ENCODE measurements at places on chromosomes 6 and 20.

DNA sequence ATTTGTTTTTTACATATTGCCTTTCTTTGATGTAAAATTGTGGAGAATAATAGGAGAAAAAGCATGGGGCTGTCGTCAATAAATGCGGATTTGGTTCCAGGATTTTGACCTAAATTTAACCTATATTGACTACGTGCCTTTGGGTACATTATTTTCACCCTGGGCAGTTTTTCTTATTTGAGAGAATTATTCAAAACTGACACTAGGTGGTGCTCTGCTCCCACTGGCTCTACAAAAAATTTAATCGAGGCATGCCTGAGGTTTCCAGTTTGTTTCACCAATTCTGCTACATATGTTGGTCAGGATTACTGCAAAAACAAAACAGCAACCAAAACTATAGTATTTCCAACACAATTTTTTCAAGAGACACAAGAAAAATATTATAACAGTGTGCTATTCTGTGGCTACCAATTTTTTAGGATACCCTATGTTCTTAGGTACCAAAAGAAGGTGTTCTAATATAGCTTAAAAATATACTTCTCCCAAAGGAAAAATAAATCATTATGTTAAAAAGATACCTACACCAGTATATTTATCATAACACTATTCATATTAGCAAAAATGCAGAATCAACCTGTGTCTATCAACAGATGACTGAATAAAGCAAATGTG lies 48.6 kb upstream of the FABP7 start:
- peak; percentile 14 for DNase-seq

DNA sequence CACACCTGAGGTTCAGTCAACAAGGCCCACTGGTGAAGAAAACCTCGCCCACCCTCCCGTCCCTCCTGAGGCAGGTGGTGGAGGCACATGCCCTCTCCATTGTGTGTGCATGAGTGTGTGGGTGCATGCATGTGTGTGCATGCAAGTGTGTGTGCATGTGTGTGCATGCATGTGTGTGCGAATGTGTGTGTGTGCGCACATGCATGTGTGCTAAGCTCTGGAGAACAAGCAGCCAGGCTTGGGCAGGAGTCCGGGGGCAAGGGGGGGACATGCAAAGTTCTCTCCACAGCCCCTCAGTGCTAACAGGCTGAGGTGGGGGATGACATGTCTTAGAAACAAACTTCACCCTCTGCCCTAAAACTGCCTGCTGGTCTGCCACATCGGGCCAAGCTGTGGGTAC lies 3.1 kb upstream of the HSPA12B start:
- DNase-seq, result no peak

DNA sequence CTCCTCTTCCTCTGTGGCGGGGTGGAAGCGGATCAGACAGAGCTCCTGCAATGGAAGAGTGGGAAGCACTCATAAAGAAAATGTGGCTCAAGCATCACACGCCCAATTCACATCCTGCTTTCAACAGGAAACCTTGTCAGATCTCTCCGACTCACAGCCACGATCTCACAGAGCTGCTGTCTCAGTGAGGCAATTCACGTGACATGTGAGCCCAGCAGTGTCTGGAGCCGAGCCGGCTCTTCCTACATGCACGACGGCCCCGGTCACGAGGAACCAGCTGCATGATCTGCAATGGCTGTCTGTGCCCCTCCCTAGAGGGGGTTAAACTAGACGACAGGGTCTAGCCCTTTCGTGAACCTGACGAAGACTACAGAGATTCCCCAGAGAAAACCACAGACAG lies 29.5 kb upstream of the TCFL5 start:
- DNase-seq, result no peak

DNA sequence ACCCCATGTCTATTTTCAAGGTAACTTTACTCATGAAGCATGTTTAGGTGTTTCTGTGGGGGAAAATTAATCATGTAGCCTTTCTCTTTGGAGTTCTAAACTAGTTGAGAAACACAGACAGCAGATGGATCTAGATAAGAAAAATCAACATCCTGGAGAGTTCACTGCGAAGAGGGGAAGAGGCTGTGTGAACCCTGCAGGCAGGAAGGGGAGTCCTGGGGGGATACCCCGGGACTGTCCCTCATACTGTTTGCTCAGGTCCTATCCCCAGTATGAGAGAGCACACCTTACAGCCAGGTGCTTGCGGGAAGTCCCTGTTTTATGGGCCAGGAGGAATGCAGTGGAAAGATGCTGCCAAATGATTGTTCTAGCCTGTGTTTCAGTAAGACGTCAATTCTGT lies 32.7 kb downstream of the CHMP4B start:
- DNase-seq, result no peak

GRCh38 chr6:56244528-56245253 lies 2.7 kb downstream of the COL21A1 start:
- DNase-seq, result no peak

DNA sequence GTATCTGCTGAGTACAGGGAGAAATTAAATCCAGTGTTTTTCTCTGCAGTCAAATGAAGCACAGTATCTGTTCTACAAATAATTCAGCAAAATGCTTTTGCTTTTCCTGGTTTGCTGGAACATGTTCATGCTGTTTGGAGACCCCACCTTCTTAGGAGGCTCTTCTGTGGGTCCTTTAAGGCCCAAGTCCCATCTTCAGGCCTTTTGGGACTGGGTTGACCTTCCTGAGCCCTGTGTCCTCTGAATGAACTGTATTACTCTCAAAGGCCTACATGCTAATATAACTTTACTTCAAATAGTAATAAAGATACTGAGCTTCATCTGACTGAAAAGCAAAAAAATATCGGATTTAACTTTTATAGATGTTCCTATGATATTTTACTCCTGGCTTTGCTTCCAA lies 19.3 kb downstream of the SMLR1 start:
- DNase-seq, result no peak

GRCh38 chr6:108640104-108640503 lies 79.4 kb downstream of the FOXO3 start:
- no peak for DNase-seq

GRCh38 chr6:22754061-22754460 lies 184.7 kb downstream of the HDGFL1 start:
- DNase-seq, result no peak

DNA sequence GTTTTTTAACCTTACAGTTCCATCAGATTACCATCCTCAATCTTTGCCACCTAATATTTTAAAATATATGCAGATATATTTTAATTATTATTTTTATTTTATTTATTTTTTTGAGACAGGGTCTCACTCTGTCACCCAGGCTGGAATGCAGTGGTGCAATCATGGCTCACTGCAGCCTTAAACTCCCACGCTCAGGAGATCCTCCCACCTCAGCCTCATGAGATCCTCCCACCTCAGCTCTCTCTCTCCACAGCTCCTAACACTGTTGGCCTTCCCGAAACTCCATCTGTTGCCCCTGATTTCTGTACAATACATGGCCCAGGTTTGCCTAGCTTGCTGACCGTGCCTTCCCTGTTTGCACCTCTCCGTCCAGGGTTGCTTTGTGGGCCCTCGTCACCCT lies 4.4 kb upstream of the TAB2 start:
- no peak for DNase-seq

GRCh38 chr6:159513914-159514313 lies 179.1 kb downstream of the SOD2 start:
- DNase-seq, result no peak

- DNase-seq, result no peak
Observed at GRCh38 chr6:37862992-37863391, 43.5 kb downstream of the ZFAND3 start.

DNA sequence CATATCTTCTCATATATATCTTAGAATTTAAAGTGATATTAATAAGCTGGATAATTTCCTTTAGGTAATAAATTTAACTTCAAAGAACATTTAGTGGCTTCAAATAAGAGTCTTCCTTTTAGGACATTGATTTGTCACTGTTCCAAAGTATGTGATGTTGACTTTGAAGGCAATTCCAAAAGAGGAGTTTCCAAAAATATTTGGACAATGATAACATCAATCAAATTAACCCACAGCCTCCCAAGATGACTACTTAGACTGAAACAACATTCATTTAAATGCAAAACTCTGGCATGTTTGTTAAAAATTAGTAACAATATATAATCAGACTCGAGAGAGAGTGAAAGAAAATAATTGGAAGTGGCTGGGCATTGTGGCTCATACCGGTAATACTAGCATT lies 211.1 kb downstream of the OGFRL1 start:
- no peak for DNase-seq

DNA sequence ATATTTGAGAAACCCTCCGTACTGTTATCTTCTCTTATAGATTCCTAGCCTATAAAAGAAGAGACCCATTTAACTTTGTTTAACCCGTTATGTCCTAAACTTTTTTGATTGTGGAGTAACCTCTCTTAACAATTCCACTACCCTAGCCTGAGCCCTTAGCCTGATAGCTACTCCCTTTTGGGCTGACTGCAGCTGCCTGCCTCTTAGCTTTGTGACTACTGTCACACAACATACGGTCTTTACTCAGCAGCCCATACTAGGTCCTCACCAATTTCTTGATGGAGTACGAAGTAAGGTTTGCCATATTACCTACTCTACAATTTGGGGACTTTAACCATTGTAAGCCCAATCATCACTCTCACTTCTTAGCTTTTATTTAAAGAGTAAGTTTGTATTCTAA lies 72.7 kb downstream of the QRSL1 start:
- no peak for DNase-seq

- DNase-seq, result no peak
Observed at GRCh38 chr20:44104798-44105517, 82.0 kb downstream of the JPH2 start.

GRCh38 chr20:34407962-34408474 lies 44.9 kb downstream of the ITCH start:
- DNase-seq, result no peak

GRCh38 chr6:25197111-25197510 lies 82.1 kb upstream of the CARMIL1 start:
- DNase-seq, result no peak

DNA sequence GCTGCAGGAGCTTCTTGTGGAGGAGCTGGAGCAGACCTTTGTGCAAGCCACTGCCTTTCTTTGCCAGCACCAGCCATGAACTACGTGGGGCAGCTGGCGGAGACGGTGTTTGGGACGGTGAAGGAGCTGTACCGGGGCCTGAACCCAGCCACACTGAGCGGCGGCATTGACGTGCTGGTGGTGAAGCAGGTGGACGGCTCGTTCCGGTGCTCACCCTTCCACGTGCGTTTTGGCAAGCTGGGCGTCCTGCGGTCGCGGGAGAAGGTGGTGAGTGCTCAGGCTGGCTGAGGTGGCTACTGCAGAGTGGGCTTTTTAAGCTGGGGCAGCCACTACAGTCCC lies 5.1 kb downstream of the LPIN3 start:
- no peak for DNase-seq

DNA sequence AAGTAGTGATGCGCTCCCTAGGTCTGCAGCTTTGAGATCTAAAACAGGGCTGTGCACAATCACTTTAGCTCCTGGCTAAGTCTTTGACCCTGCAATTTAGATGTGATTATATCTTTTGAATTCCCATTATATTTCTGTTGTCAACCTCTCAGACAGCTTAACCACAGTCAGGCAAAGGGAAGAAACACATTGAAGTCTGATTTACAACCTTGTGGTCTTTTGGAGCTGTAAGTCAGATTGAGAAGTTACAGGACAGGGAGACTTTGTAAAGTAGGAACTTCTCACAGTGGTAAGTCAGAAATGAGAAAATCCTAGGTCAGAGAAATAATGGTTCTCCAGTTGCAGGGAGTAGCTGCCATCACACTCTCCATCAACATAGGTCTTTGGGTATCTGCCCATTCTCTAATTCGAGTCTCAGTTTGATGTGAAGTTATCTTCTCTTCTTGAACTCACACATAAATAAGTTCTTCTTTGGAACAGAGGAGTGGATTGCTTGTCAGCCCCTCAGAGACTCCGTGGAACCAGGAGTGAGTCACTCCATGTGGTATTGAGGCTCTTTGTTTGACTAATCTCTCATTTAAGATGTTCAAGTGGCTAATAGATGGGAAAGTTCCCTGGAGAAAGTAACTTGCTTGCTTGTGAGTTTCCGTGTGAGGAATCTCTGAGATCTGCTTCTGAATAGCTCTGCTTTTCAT lies 35.0 kb upstream of the SGK1 start:
- no peak for DNase-seq

- DNase-seq, result no peak
Observed at GRCh38 chr6:35662999-35663398, 25.7 kb downstream of the FKBP5 start.

GRCh38 chr6:107736713-107737396 lies 87.3 kb downstream of the SCML4 start:
- DNase-seq, result no peak

- DNase-seq, result peak; percentile 58
Observed at GRCh38 chr6:47780510-47781356, 1.1 kb upstream of the OPN5 start.

DNA sequence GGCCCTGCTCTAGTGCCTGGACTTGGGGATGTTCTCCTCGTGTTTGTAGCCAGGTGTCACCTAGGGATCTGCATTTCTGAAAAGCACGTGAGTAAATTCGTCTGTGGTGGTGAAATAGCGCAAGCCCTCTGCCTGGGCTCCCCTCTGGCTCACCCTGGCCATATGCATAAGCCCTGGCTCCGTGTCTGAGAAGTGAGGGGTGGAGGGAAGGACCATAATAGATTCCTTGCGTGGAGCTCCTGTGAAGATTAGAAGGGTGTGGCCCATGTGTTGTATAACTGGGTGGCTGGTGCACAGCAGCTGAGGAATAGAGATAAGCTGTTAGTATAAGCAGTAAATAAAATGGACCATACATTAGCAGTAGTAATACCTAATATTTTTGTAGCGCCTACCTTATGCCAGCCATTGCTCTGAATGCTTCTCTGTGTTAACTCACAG lies 4.8 kb downstream of the BCAS1 start:
- no peak for DNase-seq

DNA sequence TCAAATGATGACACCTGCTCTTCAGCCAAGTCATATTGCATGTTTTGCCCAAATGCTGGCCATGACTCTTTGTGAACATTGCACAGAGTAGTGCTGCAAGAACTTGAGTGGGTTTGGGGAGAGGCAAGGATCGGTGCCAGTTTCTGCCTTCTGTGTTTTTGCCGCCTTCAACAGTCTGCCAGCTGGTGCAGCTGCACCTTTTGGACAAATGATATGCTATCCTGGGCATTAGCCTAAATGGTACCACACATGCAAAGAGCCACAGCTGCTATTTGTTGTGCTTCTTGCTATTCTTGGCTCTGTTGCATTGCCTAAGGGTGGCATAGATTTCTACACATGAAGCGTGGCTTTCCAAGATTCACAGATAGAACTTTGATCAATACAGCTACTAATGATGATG lies 189.0 kb upstream of the CCN2 start:
- no peak for DNase-seq

Data from COR-L47 (cell line).